Smooth muscle cell of bladder (primary cell): ENCODE measurements at places on chromosomes 5 and 9. TPM values are rescaled to one million over a fixed set of nuclear protein-coding genes. Genes with fewer than 3 reads are reported as not detected.

Gene SPINK4
- 0.74 and 2.6 TPM in 2 replicates for total RNA-seq

Gene IL9
- total RNA-seq: not detected in 2 replicates

Gene ZNF366
- total RNA-seq: not detected in 2 replicates

Gene C7
- total RNA-seq: 1.1 and 4.0 TPM in 2 replicates

Gene ASPN
- 1.1 and 2.0 TPM in 2 replicates for total RNA-seq

Gene PCDHB9
- total RNA-seq: 0.09 and 0.14 TPM in 2 replicates

Gene ATP10B
- 0.14 TPM in 1 of 2 replicates, not detected in the other for total RNA-seq

Gene RASGRF2
- total RNA-seq: 7.2 and 8.0 TPM in 2 replicates

Gene GABRA1
- total RNA-seq: not detected in 2 replicates

Gene WDR31
- total RNA-seq: 1.8 and 3.4 TPM in 2 replicates

Gene EPB41L4B
- total RNA-seq: under 0.01 and 0.09 TPM in 2 replicates

Gene GDA
- not detected in 2 replicates for total RNA-seq

Gene RGP1
- 10.2 and 11.6 TPM in 2 replicates for total RNA-seq

Gene NR5A1
- total RNA-seq: not detected in 2 replicates

Gene PCDHA8
- total RNA-seq: under 0.01 and 0.09 TPM in 2 replicates

Gene TSSK1B
- total RNA-seq: 0.09 and 0.14 TPM in 2 replicates

Gene YTHDC2
- 17.1 and 18.6 TPM in 2 replicates for total RNA-seq

Gene SMAD5
- total RNA-seq: 35.0 and 37.3 TPM in 2 replicates

Gene LSM11
- total RNA-seq: 1.7 and 4.5 TPM in 2 replicates

Gene IL3
- total RNA-seq: not detected in 2 replicates

Gene C9orf153
- 0.18 and 0.43 TPM in 2 replicates for total RNA-seq

Gene PRLR
- total RNA-seq: 0.14 and 0.18 TPM in 2 replicates

Gene ZNF462
- total RNA-seq: 12.9 and 16.1 TPM in 2 replicates

Gene ELAVL2
- 0.09 and 0.14 TPM in 2 replicates for total RNA-seq

Gene TRPM3
- 0.85 and 0.92 TPM in 2 replicates for total RNA-seq

Gene ARPC5L
- 10.4 and 11.6 TPM in 2 replicates for total RNA-seq

Gene MEIKIN
- total RNA-seq: not detected in 2 replicates

Gene HTR1A
- total RNA-seq: not detected in 2 replicates

Gene BHMT
- total RNA-seq: not detected in 2 replicates

Gene DOCK2
- total RNA-seq: 2.0 and 4.4 TPM in 2 replicates

Gene PDCD1LG2
- total RNA-seq: 2.6 and 3.2 TPM in 2 replicates

Gene CEP78
- total RNA-seq: 4.8 and 9.5 TPM in 2 replicates

Gene IFNA13
- not detected in 2 replicates for total RNA-seq

Gene PAPPA
- 137 and 209 TPM in 2 replicates for total RNA-seq

Gene C6
- total RNA-seq: 0.14 and 0.28 TPM in 2 replicates

Gene HSPB3
- total RNA-seq: not detected in 2 replicates

Gene ARL10
- 4.7 and 9.5 TPM in 2 replicates for total RNA-seq

Gene EGFLAM
- 2.7 and 4.7 TPM in 2 replicates for total RNA-seq
